Thyroid gland (tissue), 4 donors: ENCODE measurements at places on chromosomes 2 and 18. TPM values are rescaled to one million over a fixed set of nuclear protein-coding genes. Genes with fewer than 3 reads are reported as not detected.

DNA sequence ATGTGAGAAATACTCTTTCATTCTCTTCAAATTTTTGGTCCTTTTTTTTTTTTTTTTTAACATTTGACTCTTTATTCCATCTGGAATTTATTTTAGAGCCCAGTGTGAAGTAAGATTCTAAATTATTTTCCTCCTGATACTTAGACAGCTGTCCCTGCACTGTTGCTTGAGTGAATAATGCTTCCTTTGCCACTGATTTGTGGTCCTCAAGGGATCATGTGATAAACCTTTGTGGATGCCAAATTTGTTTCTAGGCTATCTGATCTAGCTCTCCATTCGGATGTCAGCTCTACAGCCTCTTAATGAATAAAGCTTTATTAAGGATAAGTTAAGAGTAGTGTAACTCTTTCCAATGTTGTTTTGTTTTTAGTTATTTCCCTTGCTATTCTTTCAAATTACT, 142.3 kb downstream of the SMAD7 start:
- DNase-seq: no peak

DNA sequence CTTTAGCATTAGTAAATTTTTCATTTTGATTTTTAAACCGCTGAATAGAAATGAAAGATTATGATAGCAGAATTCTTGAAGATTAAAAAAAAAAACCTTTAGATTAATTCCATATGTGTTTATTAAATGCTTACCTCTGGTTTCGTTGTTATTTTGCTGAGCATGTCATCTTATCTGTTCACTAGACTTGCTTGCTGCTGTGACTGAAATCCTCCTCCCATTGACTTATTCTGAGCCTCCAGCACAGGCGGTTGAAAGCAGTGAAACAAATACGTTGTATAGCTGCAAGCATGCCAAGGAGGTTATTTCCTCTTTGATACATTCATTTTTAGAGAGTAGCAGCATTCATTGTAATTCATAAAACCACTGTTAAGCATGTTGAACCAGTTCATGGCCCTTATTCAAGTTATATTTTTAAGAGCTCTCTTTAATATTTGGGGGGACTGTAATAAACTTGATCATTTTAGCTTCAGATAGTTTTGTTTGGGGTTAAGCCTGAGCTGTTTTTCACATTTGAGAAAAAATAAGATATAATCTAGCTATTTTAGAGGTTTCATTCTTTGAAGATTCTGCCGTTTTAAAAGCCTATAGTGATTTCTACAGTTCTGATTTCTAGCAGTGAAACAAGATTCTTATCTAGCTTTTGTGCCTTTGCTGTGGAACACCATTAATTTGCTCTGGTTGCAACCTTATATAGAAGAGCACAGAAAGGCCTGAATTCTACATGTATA, at the start of gene HTR2B:
HTR2B (minus strand) TSS at position 205 of the 731 bp plus-strand sequence. CDS start 1,278 bp downstream, outside the sequence.
- DNase-seq: no peak

DNA sequence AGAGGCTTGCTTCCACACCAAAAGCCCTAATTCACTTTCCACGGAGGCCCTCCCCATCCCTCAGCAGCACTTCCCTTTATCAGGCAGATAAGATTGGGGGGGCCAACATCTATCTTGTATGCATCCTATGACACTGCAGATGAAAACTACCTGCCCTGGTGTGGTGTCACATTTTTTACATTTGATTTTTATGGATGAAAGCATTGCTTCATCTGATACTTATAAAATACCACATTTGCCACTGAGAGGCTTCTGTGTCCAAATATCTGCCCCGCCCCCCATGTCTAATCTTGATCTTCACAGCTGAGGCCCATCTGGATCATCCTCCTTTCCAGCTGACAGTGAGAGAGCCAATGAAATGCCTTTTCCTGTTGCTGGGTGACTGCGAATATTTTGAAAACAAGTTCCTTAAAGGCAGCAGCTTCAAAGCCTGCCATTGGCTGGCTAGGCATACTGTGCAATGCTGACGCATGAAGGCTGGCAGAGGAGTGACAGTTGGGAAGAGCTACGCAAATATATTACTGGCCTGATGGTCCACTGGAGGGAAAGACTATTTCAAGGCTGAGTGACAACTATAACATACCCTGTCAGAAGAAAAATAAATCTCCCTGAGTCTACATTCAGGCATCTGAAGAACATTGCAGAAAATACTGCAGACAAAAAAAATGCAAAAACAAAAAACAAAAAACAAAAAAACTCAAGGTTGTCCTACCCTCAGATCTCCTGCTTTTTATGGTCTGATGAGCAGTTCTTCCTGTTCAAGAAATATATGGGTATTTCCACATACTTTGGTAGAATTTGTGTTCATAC, 318.7 kb downstream of the PDE11A start:
- peak; percentile 5 for DNase-seq

Gene FAM161A
- 5.6 TPM for total RNA-seq

Gene DSG3
- total RNA-seq: 0.10 TPM

Gene RFTN2
- 8.6 TPM for total RNA-seq
